SK-N-SH treated with all-trans-retinoic acid at 6 μM for 48 hours (cell line): ENCODE measurements at places on chromosomes 1 and 21.

DNA sequence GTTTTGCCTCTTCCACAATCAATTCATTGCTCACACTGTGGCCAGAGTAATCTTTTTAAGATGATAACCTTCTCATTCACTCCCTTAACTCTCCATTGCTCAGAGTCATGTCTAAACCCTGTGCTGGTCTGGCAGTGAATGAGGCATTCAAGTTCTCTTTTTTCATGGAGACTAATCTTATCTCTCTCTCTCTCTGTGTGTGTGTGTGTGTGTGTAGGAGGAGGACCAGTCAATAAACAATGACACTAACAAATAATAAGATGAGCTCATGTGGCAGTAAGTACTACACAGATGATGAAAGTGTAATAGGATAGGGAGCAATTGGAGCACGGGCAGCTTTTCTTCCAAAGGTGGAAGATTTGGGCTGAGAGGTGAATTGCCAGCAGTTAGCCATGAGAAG is 122.0 kb upstream of the B3GALT2 start:
- ATAC-seq: no peak

DNA sequence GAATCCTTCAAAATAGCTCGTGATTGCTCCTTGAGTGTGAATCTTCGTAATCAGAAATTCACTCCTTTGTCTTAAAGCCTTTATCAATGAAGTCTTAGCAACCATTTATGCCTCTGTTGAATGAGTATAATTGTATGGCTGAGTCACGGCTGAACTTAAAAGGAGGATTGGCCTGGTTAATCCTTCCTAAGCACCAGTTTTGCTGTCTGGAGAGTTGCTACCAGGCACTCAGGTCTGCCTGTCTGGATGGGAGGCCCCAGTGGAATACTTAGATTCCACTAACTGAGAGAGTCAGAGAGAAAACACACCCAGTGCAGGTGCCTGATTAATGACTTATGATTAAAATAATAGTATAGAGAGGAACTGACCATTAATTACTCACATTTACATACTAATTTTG is 7.6 kb upstream of the HHAT start:
- no peak for ATAC-seq

DNA sequence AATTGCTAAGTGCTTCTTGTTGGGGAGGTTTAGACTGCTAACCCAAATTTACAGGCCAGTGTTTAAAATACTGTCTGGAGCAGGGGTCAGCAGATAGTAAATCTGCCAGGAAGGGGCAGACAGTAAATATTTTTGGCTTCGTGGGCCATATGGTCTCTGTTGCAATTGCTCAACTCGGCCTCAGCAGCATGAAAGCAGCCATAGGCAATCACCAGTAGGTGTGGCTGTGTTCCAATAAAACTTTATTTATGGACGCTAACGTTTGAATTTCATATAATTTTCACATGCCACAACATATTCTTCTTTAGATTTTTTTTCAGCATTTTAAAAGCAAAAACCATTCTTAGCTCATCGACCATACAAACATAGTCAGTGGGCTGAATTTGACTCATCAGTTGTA is 172.7 kb downstream of the BRINP2 start:
- ATAC-seq: no peak

DNA sequence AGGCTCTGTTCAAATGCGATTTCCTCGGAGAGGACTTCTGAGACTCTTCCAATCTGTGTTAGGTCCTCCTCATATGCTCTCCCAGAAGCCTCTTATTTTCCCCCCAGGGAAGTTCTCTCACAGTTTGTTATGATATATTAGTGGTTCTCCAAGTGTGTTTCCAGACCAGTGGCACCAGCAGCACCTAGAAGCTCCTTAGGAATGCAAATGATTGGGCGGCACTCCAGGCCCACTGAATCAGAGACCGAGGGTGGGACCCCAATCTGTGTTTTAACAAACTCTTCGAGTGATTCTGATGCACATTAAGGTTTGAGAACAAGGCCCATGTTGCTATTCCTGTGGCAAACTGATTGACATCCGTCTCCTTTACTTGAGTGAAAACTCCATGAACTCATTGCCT is 63.0 kb downstream of the NMNAT2 start:
- no peak for ATAC-seq

GRCh38 chr1:68780919-68781318 is 284.0 kb upstream of the DEPDC1 start:
- no peak for ATAC-seq

DNA sequence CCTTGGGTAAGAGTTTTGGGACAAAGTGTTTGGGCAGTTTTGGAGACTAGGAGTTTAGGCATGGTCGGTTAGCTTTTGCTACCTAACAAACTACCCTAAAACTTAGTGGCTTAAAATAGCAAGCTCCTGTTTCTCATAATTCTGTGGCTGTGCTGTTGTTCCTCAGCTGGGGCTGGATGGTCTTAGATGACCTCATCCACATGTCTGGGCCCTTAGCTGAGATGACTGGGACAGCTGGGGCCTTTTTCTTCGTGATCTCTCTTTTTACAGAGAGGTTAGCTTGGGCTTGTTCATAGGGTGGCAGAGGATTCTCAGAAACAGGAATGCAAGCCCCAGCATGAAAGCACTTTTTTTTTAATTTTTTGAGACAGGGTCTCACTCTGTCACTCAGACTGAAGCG is 6.6 kb downstream of the ATP1A4 start:
- ATAC-seq: no peak

DNA sequence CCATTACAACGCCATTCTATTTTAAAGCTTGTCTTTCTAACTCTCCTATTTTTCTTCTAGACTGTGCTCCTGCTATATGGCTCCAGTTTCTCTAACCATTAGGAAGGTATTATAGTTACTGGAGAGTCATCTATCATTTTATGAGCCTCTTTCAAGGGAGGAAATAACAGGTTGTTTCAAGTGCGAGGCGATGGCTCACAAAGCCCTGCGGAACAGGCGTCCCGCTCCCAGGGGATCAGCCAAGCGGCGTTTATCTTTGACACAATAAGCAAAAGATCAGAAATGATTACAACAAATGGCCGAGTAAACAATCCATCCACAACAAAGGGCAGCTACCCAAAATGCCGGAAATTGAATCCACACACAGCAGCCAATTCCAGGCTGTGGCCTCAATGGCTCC is 249.5 kb upstream of the POU3F1 start:
- ATAC-seq: no peak
